ENCODE measurements at places on chromosomes 3 and 15.

DNA sequence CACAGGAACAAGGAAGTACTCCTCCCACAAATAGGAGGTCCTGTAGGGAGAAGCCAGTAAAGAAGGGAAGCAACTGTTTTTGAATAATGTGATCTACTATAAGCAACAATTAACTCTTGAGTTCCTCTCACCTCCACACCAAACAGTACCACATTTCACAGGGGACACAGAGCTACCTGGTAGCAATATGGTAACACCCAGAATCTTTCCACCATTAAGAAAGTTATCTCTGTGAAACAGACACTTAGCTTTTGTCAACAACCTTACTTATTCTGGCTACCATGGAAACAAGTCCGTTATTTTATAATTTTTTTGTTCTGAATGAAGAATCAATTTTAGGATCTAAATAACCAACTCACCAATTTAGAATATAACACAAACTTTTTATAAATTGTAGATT lies 49.5 kb downstream of the TBL1XR1 start:
- peaks cover 69% of the 10 kb centered on the region for H3K4me1 ChIP-seq
- peaks cover 19% of the 10 kb centered on the region for H3K36me3 ChIP-seq
- no peak for DNase-seq
- H3K4me3 ChIP-seq, result no peak overlapping the region

- DNase-seq, result no peak
- H3K27ac ChIP-seq, result no peak overlapping the region
- H3K36me3 ChIP-seq, result no peaks in the 10 kb centered on the region
- H3K27me3 ChIP-seq, result peaks cover 10% of the 10 kb centered on the region
Measured at GRCh38 chr3:148970271-148970670, 21.1 kb upstream of the GYG1 start.

DNA sequence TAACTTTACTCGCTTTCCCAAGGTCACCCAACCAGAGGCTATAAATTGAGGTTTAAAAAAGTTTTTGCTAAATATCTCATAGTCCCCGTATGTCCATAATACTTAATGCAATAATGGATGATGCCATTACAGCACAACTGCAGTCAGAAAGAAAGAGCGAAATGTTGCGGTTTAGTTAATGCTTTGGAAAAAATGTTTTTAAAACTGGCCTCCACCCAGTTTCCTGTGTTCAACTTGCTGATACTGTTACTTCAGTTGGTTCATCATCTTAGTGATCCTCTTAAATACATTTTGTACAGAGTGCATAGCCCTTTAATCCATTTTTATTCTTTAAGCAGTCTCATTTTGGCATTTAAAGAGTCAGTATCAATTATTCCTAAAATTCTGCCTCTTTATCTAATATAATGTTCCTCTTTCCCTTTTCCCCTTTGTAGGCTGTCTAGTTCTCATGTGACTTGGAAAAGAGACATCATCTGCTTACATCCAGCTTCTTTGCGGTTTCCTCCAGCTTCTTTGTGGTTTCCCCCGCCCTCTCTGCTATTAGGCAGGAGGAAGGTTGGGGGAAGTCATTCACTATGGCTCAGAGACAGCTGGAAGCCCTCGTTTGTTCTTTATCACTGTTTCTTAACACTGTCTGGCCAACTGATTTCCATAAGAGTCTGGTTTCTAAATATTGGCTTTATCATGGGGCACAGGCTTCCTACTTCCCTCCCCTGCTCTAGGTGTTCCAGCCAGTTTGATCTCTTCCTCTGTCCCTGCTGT lies 154.3 kb downstream of the GOLIM4 start:
- H3K27me3 ChIP-seq, result peaks cover 3% of the 10 kb centered on the region
- H3K4me1 ChIP-seq, result peaks cover 9% of the 10 kb centered on the region

DNA sequence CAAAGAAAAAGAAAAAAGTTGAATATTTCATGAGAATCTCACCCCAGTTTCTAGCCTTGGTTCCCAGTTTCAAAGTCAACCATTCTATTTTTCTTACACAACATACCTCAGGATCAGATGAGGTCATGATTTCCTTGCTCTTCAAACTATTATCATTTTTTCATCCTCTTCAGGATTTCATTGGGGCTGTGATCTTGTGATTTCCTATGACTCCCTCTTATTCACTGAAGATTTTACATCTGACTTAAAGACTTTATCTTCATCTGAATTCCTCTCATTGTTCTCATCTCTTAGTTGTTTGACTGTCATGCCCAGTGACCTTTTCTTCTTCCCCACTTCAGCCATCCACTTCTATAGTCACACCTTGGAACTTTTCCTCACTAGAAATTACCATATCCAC lies 3.1 kb upstream of the C3orf33 start:
- H3K27ac ChIP-seq, result no peak overlapping the region
- DNase-seq, result no peak
- peaks cover 4% of the 10 kb centered on the region for H3K4me1 ChIP-seq

GRCh38 chr3:24004171-24004938 lies 59.3 kb downstream of the NR1D2 start:
- H3K4me1 ChIP-seq, result no peaks in the 10 kb centered on the region
- H3K4me3 ChIP-seq, result no peak overlapping the region
- H3K36me3 ChIP-seq, result no peaks in the 10 kb centered on the region
- H3K27ac ChIP-seq, result no peak overlapping the region
- DNase-seq, result no peak
- peaks cover 6% of the 10 kb centered on the region for H3K27me3 ChIP-seq

DNA sequence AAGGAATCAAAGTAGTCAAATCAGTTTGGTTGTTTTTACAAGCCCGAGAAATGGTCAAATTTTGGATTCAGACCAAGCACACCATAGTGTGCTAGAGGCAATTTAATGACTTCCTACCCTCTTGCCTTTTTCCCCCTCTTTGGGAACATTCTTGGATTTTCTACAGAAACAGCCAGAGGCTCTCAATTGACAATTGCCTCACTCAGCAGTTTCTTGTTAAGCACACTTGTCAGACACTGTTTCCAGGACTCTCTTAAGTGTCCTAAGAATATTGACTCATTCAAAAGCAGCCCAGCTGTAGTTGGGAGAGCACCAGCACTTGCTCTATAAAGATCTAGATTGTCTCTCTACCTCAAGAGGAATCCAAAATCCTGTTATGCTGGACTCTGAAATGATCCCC lies 1.5 kb upstream of the SLC35G2 start:
- H3K36me3 ChIP-seq, result peaks cover 3% of the 10 kb centered on the region
- peaks cover 23% of the 10 kb centered on the region for H3K4me1 ChIP-seq
- no peak overlapping the region for H3K27ac ChIP-seq
- peaks cover 25% of the 10 kb centered on the region for H3K27me3 ChIP-seq
- no peak for DNase-seq

GRCh38 chr15:50830477-50831354 lies 65.2 kb upstream of the SPPL2A start:
- H3K27ac ChIP-seq, result no peak overlapping the region
- no peaks in the 10 kb centered on the region for H3K4me1 ChIP-seq
- H3K27me3 ChIP-seq, result peaks cover 5% of the 10 kb centered on the region
- DNase-seq, result no peak
- no peaks in the 10 kb centered on the region for H3K36me3 ChIP-seq

DNA sequence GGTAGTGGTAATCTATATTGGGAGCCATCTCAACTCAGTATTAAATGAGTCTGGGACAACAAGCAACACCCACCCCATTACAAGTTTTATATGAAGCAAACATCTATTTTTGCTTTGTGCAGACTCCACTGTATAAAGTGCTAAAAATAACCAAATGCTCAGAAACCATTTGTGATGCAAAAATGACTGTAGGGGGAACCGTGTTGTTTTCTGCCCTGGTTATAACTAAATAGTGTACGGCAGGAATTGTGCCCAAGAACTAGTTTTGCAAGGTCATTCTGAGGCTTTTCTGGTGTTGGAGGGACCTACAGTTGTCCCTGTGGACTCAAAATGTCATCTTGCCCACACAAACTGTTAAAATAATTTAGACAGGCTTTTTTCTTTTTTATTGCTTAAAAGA lies 88.3 kb downstream of the ITPR1 start:
- peaks cover 28% of the 10 kb centered on the region for H3K4me1 ChIP-seq
- H3K27ac ChIP-seq, result no peak overlapping the region
- no peaks in the 10 kb centered on the region for H3K27me3 ChIP-seq
- no peak overlapping the region for H3K4me3 ChIP-seq
- DNase-seq, result no peak
- peaks cover 3% of the 10 kb centered on the region for H3K36me3 ChIP-seq

DNA sequence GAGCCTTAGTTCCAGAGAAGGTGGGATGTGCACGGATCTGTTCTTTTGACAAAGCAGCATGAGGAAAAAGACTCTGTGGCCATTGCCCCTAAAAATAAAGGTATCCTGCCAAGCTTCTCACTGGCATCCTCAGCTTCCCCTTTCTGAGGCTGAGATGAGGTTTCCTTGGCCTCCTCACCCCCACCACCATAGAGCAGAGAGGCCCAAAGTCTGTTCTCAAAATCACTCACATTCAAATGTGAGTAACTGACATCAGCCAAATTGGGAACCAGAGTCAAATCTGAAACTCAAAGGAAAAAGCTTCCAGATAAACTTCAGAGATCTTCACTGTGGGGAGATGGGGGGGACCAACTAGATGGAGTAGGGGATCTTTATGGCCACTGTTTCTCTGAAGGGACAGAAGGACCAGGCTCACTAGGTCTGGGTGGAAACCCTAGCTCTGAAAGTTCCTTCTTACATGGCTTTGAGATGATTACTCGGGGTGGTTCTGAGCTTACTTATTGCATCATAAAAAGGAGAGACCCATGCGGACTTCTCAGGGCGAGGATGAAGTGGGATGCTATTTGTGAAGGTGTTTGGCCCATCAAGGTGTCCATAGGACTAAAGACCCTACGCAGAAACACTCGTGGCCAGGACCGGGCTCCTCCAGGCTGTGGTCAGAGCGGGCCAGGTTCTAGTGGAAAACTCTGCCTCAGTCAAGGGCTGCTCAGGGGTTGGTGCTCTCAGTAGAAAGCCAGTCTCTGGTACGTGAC lies 61.5 kb upstream of the MEF2A start:
- peaks cover 4% of the 10 kb centered on the region for H3K36me3 ChIP-seq
- peak overlapping the region; percentile 35 for H3K4me3 ChIP-seq
- no peak for DNase-seq
- H3K27me3 ChIP-seq, result no peaks in the 10 kb centered on the region
- peaks cover 57% of the 10 kb centered on the region for H3K4me1 ChIP-seq
- H3K27ac ChIP-seq, result peak overlapping the region; percentile 78

DNA sequence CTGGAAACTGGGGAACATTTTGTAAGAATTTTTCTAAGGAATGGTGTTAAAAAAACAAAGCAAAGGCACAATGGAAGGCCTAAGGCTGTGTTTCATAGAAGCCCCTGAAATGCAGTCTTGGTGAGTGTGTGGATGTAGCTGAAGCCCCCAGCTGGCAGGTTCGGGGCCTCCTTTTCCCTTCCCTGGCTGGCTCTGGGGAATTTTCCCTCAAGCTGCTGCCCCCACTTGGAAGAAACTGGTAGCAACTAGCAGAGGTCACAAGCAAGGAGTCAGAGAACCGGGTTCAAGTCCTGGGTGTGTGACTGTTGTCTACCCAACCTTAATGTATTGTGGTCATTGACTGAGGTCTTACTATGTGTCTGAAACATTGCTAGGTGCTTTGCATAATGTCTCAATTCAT lies 85.3 kb upstream of the MYZAP start:
- H3K4me3 ChIP-seq, result no peak overlapping the region
- no peaks in the 10 kb centered on the region for H3K36me3 ChIP-seq
- no peak for DNase-seq
- no peak overlapping the region for H3K27ac ChIP-seq
- no peaks in the 10 kb centered on the region for H3K4me1 ChIP-seq
- H3K27me3 ChIP-seq, result peaks cover 2% of the 10 kb centered on the region

DNA sequence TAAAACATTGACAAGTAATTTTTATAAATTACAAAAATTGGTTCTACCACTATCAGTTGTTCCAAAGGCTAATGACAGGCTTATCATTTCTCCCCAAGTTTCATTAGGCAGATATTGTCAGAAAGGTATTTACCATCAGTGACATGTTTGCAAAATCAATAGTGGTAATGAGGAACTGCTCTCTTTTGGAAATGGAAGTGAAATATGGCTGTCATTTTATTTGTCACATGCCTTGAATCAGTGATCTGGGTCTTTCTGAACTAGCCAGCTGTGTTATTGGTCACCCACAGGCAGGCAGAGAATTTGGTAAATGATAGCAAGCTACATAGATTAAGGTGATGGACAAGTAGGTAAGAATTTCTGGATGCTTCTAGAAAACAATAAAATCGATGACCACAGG lies 268.0 kb upstream of the ARHGEF26 start:
- no peak overlapping the region for H3K4me3 ChIP-seq
- no peaks in the 10 kb centered on the region for H3K4me1 ChIP-seq
- no peak for DNase-seq

- no peaks in the 10 kb centered on the region for H3K27me3 ChIP-seq
- no peak for DNase-seq
- no peaks in the 10 kb centered on the region for H3K4me1 ChIP-seq
Measured at GRCh38 chr15:101540480-101541239, 51.2 kb upstream of the PCSK6 start.

DNA sequence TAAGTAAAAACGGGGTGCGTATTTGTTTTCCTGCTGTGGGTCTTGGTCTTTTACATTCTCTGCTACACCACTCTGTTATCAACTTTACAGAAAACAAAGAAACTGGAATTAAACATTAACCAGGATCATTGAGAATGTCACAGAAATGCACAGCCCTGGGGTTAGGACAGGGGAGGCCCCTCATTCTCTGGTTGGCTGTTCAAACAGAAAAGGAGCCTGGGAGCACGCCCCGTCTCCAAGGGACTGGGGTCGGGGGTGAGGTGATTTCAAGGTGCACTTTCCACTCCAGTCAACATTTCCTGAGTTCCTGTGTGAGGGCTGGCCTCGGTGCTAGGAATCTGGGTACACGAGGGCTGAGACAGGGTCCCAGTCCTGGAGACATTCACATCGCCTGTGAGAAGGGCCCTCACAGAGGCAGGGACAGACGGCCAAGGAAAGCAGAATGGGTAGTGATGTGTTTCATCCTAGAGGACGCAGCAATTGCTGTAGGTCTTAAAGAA lies 30.3 kb downstream of the CPN2 start:
- H3K36me3 ChIP-seq, result no peaks in the 10 kb centered on the region
- DNase-seq, result no peak
- no peak overlapping the region for H3K4me3 ChIP-seq
- no peak overlapping the region for H3K27ac ChIP-seq
- H3K27me3 ChIP-seq, result peaks cover 40% of the 10 kb centered on the region
- peaks cover 11% of the 10 kb centered on the region for H3K4me1 ChIP-seq

DNA sequence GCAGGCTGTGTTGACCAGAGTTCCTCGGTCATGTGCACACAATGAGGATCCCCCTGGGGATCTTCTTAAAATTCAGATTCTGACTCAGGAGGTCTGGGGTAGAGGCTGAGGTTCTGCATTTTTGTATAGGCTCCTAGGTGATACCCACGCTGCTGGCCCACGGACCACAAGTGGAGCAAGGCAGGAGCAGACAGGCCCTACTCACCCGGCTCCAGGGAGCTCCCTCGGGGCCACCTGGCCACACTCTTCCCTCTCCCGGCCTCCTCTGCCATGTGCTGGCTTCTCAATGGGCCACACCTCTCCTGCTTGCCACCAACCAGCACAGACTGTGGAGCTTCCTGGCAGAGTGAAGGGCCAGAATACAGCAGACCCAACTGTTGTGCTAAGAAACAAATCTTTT lies 23.9 kb downstream of the GP9 start:
- no peaks in the 10 kb centered on the region for H3K27me3 ChIP-seq
- DNase-seq, result no peak
- H3K27ac ChIP-seq, result no peak overlapping the region
- peaks cover 3% of the 10 kb centered on the region for H3K36me3 ChIP-seq
- no peak overlapping the region for H3K4me3 ChIP-seq

- DNase-seq, result no peak
- H3K36me3 ChIP-seq, result no peaks in the 10 kb centered on the region
- no peaks in the 10 kb centered on the region for H3K27me3 ChIP-seq
Measured at GRCh38 chr15:100716456-100717085, 114.2 kb downstream of the ASB7 start.
